ENCODE measurements at places on chromosomes 5 and 9.

DNA sequence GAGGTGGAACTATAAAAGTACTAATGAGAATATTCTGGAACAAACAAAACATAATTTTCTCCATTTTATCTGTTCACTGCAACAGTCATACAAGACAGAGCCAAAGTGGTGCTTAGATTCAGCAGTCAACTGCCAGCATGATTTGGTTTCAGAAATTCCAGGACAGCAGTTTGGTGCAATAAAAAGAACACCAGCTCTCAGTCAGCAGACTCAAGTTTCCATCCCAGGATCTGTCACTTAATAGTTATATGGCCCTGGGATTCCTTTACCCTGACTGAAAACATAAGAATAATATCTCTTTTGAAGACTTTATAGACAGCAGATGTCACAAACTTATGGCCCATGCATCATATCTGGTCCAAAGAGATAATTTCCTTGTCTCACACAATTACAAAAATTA is 92.8 kb upstream of the RASEF start:
- DNase-seq: no peak

- DNase-seq: no peak
Measured at GRCh38 chr9:98391406-98391805, 136.0 kb upstream of the TBC1D2 start.

GRCh38 chr5:173962436-173962972 is 26.5 kb upstream of the C5orf47 start:
- DNase-seq: no peak

DNA sequence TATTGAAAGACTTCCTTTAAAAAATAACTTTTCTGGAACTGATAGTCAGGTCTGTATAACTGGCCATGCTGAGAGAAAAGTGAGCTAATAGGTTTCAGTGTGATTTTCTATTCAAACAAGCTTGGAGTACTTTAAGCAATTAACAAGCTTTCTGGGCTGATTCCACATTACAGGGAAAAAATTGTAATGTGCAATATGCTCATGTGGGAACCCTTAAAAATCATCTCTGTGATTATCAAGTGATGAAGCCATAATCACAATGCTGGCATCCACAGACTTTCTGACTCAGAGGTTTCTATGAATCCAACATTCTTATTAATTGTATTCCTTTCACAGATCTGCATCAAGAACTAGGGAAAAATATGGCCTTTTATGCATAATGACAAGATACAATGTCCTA is 212.2 kb upstream of the ACO1 start:
- no peak for DNase-seq
